ENCODE measurements at places on chromosomes 6 and 20.

GRCh38 chr6:20169119-20169557 is 43.1 kb downstream of the MBOAT1 start:
- no peak for DNase-seq

DNA sequence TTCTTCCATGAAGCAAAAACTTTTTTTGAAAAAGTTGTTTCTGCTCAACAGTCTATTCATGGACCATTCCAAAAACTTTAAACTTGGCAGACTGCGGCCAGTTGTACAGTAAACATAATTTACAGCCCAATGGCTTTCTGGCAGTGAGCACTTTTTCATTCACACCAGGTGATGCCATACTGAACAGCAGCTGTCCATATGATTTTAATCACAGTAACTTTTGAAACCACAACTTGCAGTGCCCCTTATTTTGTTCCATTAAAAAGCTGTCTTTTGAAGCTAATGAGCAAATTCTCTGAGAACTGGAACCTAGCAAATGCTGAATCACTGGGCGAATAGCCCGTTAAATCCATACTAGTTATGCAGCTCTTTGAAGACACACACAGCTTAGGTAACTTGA is 576.6 kb downstream of the PTPRT start:
- DNase-seq = no peak

DNA sequence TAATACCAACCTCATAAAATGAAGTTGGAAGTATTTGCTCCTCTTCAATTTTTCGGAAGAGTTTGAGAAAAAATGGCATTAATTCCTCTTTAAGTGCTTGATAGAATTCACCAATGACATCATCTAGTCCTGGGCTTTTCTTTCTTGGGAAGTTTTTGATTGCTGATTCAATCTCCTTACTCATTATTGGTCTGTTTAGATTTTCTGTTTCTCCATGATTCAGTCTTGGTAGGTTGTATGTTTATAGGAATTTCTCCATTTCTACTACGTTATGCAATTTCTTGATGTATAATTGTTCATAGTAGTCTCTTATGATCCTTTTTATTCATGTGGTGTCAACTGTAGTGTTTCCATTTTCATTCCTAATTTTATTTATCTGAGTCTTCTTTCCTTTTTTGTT is 176.9 kb upstream of the PRND start:
- DNase-seq = no peak

DNA sequence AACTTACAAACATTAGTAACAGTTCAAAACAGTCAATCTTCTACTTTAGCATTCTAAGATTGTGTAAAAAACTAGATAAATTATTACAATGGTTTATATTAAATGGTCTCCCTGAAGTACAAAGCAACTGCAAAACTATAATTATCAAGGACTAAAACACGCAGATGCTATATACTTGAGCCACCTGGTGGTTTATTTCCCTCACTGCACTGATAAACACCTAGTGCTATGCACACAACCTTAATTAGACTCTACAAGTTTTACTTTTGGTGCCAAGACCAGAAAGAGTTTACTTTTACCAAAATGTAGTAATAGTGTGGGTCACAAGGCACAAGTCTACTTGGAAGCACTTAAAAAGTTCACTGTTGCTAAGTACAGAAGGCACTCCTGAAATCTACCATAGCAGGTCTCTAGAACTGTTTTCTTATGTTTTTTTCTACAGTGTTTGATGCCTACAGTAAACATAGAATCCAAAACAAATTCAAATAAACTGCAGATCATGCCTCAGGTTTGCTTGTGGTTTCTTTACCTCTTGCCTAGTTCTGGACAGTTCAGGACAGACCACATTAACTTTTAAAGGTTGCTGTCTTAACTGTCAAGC is 49.2 kb downstream of the GMDS start:
- DNase-seq = peak; percentile 57

GRCh38 chr6:54988576-54988975 is 142.0 kb downstream of the FAM83B start:
- no peak for DNase-seq

DNA sequence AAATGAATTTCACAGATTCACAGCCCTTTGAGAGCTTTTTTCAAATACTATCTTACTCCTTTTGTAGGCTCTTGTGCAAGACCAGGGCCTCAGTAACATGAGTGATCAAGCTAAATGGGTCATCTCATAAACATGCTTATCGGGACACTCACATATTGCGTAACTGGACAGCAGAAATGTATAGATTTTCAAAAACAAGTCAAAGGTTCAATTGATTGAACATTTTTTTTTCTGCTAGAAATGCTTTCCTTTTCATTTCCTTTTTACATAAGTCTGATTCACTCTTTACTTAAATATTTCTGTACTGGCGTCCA is 8.7 kb upstream of the SALL4 start:
- no peak for DNase-seq

- no peak for DNase-seq
Observed at GRCh38 chr6:20463396-20463795, 61.7 kb downstream of the E2F3 start.

DNA sequence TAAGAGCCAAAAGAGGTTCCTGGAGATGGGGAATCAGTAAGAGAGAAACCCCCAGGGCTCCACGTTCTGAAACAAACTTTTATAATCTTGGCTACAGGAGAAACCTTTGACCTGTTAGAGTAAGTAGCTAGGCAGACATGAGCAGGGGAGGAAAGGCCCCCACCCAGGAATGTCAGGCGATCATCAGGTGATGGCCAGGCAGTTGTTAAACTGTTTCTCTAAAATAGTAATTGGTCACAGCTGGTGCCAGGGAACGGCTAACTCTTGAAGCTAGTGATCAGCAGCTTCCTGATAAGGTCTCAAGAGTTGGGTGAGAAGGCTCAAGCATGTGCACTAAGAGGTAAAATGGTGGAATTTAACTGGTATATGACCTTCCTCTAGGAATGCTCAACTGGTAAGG is 263.8 kb downstream of the HDGFL1 start:
- no peak for DNase-seq

DNA sequence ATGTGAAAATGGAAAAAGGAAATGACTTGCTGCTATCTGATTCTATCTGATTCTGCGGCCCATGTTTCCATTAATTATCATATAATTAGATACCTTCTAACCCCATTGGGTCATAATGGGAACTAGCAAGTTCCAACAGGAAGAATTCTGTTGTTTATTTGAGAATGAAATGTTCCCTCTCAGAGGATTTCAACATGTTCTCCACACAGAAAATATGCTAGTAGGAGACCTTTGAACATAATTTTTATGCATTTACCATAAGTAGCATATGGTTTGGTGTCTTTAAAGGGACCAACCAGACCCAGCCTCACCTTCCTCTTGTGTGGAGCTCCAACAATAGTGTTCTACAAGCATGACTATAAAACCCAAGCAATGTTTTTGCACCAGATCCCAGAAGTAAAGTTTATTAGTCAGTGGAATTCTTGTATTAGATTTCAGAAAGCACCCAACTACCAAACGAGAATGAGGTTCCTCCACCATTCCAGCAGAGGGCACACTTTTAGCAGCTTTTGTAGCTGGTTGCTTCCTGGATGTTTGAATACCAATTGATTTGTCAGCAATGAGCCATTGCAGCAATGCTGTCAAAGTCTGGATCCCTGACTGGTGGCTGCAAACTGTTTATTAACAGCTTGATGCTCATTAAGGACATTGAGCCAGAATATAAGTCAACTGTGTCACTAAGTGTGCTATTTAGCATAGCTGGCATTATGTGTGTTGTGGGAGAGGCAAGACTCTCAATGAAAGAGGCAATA is 143.6 kb upstream of the GJE1 start:
- DNase-seq = peak; percentile 38

DNA sequence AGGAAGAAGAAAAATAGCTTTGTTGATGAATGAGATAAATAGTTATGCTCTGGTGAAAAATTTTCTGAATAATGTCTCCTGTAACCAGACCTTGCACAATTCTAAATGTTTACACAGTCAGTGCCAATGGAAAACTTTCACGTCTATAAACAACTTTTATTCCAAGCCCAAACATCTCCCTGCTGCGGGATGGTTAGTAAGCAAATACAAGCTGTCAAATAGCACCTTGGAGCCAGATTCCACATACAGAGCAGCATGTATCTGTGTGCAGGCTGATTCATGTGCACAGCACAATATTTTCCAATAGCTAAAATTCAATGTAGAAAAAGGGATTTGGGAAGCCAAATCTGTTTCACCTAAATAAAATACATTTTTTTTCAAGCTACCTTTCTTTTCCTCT is 813.3 kb downstream of the HACE1 start:
- DNase-seq = no peak

DNA sequence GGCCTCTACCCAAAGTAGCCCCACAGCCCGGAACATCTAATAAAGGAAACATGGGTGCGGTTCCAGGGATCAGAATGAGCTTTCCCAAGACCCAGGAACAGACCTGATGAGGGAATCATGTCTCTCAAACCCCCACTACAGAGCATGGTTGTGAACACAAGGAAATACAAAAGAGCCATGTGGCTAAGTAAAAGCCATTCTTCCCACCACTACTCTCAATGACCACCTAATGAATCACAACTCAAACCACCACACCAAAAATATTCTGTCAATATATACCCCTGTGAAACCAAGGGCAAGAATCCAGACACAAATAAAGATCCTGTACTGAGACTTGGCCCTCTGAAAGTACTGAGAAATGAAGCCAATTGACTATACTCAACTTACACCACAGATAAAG is 20.9 kb upstream of the COL21A1 start:
- no peak for DNase-seq

DNA sequence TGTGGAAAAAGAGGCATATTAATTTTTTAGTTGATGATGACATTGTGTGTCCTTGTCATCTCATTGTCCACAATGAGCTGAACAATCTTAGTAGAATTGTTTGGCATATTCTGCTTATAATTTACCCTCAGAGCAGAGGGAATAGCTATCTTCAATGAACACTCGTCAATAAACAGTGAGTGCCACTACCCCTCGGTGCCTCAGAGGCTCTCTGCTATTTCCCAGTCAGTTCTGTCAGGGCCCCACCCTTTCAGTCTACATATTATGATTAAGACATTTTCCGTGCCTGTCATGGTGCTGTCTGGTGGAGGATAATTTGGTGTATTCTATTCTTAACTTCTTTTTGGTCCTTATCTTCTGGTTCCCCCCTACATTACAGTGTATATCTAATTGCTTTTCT is 31.2 kb downstream of the NUS1 start:
- DNase-seq = no peak

- DNase-seq = no peak
Observed at GRCh38 chr6:167567142-167568033, 242.5 kb downstream of the TTLL2 start.

DNA sequence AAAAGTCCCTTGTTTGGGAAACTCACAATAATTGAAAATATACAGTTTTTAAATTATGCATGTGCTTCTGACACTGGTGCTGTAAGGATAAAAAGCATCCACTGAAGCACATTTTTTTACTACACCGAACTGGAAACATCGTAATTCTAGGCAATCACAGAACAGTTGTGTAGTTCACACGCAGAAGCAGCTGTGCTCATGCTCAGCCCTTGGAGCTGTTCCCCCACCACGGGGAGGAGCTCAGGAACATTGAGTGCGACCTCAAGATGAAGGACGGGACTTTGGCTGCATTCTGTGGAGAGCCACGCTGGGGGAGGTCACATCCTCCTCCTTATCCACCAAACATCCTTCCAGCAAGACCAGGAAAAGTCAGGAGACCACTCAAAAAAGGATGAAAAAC is 466.3 kb upstream of the CDH4 start:
- no peak for DNase-seq

GRCh38 chr6:15658181-15658744 is 4.6 kb downstream of the DTNBP1 start:
- DNase-seq = no peak

- no peak for DNase-seq
Observed at GRCh38 chr6:128479991-128480390, 40.4 kb downstream of the PTPRK start.

DNA sequence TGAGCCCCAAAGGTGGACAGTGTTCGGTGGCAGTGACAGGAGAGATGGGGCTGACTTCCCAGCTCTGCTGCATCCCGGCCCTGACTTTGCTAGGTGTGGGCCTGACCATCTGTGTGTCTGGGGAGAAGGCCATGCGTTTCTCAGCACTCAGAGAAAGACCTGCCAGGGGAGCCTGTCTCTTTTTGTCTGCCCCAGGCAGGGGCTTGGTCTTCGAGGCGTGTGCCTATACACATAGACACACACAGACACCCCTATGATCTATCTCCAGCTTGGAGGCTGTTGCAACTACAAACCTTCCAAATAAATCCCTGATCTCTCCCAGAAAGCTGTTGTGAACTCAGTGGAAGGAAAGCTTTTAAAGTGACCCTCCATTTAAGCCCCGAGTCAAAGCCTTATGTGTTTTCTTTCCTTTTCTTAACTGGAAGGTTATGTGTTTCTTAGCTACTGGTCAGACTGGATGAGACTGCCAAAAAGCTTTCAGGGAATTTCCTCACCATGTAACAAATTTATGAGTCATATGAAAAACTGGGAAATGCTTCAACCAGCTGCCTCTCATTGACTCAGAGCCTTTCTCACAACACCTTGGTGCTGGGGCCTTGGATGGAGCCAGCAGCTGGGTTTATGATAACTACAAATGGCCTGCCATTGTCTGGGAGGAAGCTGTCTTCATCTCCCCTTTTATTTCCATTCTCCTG is 102.6 kb downstream of the CDC5L start:
- DNase-seq = no peak

DNA sequence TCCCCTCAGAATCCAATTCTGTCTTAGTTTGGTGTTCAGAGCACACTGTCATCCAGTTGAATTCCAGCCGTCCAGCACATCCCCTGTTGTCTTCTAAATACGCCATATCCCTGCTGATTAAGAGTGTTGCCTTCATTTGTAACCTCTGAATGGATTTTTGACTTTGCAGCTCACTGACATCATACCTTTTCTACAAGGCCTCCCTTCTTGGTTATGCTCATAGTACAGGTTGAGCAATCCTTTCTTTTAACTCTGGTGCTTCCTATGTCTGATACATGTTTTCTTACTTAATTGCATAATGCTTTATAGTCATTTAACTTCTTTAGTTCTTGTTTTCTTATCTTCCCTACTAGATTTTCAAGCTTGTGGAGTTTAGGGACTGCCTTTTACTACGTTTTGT is 36.4 kb downstream of the XRN2 start:
- DNase-seq = no peak

DNA sequence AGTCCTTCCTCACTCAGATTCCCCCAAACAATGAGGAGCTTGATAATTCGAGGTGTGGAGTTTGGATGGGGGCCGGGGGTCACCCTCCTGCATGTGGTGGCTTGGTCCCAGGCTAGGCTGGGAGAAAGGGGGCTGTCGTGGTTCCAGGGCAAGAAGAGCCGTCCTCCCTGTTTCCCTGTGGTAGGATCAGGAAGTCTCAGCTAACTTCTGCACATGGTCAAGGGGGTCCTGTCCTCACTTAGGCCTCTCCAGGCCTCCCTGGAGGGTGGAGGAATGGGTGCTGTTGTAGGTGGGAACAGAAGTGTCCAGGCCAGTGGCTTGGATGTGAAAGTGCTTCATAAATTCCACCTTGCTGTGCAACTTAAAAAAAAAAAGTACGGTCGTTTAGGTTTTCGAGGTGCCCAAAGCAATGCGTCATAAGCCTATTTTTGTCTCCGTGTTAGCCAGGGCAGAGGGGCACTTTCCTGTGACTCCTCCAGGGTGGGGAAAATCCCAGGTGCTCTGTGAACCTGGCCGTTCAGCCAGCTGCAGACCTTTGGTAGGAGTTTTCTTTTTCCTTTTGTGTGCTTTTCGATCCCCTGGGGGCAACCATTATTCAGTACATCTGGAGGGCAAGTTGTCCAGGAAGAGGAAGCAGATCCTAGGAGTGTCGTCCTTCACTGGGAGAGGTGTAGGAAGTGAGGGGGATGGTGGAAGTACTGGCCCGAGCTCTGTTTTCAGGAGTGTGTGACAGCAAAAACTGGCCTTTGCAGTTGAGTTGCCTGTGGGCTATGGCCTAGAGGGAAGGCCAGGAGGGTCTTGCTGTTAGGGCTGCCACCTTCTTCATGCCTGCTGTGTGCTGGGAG is 9.6 kb downstream of the IGF2R start:
- DNase-seq = no peak

GRCh38 chr6:89522778-89523177 is 89.8 kb downstream of the ANKRD6 start:
- DNase-seq = no peak

All from Jurkat, Clone E6-1 (cell line).